Spinal cord (tissue), 10 donors: ENCODE measurements at places on chromosomes 16 and 17.

DNA sequence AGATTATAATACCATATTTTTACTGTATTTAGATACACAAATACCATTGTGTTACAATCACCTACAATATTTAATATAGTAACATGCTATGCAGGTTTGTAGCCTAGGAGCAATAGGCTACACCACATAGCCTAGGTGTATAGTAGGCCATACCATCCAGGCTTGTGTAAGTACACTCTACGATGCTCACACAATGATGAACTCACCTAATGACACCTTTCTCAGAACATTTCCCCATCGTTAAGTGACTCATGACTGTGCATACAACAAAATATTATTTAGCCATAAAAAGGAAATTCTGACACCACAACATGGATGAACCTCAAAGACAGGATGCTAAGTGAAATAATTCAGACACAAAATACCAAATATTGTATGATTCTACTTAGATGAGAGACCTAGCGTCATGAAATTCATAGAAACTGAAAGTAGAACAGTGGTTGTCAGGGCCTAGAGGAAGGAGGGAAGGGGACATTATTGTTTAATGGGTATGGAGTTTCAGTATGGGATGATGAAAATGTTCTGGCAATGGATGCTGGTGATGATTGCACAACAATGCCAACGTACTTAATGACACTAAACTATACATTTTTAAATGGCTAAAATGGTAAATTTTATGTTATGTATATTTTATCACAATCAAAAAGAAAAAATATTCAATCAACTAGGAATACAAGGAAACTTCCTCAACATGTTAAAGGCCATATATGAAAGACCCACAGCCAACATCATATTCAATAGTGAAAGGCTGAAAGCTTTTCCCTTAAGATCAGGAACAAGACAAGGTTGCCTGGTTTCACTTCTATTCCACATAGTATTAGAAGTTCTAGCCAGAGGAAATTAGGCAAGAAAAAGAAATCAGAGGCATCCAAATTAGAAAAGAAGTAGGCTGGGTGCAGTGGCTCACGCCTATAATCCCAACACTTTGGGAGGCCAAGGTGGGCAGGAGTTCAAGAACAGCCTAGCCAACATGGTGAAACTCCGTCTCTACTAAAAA is 5.9 kb upstream of the C16orf87 start:
- no peak for DNase-seq

DNA sequence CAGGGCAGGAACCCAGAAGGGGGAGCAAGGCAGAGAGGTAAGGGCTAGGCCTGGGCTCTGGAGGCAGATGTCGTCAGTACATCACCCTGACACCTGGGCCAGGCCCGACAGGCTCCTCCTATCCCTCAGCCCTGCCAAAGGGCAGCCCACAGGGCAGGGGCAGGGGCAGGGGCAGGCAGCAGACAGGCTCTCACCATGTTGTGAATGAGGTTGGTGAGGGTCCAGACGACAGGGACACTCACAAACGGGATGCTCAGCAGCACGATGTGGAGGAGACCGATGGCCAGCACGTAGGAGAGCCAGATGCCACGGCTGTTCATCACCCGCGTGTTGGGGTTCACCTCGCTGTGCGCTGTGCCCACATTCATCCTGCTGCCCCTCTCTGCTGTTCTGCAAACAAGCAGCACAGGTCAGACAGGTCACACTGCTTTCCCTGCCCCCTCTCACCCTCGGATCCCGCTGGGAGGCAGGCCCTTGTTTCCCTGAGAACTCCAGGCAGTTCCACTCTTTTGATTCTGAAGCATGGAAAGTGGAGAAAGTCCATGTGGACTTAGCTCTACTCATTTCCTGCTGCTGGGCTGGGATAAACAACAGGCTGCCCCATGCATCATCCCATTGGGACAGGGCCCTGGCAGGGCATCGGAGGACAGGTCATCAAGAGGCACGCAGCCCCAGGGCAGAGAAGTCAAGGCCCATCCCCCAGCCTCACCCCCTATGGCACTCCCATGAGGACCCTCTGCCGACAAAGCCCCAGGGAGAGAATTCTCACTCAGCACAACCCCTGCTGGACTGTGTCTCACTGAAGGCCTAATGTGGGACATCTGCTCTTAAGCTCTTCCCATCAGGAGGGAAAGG is 3.3 kb downstream of the ORMDL3 start:
- DNase-seq = no peak

DNA sequence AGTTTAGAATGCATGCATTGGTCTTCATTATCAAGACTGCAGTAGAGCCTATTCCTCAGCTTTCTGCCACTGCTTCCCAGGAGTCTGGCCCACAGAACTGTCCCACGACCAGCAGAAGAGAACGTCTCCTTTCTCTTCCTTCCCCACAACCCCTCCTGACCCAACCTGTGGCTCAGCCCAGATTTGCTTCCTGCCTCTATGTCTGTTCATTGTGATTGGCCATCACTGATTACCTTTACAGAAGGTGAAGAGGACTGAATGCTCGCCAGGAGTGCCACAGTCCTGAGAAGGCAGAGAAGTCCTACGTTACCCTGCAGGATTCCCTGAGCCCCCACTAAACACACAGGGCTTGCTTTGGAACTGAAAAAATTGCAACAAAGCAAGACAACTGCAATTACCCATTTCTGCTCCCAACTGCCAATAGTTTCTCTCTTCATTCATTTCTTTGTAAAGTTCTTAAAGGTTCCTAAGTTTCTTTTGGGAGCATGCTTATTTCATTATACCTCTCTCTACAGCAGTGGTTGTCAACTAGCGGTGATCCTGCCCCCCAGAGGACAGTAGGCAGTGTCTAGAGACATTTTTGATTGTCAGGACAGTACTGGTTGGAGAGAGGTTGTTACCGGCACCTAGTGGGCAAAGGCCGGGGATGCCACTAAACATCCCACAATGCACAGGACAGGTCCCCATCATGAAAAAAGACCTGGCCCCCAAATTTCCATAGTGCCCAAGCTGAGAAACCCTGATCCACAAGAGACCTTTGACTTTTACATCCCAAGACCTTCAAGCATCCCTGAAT is 4.5 kb upstream of the NAT9 start:
- no peak for DNase-seq

DNA sequence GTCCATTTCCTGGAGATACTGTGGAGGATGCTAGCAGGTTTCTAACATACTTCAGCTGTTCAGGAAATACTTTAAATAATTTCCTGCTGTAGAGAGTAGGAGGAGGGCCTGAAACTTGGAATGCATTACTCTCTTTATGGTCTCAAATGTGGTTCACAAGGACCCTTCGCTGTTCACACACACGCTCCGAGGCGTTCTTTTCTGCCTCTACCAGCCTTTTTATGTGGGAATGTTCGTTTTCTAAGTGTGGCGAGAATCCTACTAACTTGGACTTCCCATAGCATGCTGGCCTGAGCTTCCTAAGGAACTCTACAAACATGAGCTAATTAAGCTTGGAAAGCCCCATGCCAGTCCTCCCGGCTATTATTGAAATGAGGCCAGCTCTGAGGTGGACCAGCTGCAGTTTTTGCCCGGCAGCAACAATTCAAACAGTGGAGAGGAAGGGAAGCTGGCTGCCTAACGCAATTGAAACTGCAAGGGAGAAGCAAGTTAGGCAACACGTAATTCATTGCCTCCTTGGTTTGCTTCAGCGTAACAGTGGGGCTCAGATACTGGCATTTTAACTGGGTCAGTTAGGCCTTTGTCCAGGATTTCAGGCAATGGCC is 18.9 kb downstream of the KPNA2 start:
- DNase-seq = no peak

DNA sequence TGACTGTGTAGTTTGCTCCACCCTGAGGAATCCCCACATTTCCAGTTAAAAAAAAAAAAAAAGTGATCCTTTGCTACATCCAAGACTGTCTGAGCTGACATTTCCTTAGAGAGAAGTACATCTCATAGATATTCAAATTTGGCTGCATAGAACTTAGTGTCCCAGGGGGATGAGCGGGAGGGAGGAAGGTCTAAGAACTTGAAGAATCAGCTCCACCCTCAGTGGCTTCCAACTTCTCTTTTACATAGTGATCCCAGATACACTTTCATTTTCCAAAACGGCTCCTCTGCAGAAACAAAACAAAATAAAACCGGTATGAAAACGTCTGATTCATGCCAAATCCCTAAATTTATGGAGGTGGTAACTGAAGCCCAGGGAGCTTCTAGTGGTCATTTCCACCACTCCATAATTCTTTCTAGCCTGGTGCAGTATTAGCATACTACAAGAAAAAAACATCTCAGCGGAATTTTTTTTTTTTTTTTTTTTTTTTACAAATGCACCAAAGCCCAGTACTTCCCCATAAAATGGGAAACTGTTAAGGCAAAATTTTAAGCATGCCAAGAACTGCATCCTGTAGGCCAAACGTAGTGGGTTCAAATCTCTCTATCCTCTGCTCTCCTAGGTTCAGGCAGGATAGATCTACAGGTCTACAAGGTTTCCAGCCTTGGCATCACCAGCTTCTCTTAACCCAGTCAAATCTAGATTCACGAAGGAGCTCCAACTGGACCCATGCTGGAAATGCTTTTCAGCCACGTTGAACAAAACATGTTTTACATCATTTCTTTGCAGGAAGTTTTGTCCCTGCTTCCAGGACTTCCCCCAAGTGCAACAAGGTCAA is 29.3 kb downstream of the MAF start:
- DNase-seq = no peak
